ENCODE measurements at places on chromosomes 7 and 10.

DNA sequence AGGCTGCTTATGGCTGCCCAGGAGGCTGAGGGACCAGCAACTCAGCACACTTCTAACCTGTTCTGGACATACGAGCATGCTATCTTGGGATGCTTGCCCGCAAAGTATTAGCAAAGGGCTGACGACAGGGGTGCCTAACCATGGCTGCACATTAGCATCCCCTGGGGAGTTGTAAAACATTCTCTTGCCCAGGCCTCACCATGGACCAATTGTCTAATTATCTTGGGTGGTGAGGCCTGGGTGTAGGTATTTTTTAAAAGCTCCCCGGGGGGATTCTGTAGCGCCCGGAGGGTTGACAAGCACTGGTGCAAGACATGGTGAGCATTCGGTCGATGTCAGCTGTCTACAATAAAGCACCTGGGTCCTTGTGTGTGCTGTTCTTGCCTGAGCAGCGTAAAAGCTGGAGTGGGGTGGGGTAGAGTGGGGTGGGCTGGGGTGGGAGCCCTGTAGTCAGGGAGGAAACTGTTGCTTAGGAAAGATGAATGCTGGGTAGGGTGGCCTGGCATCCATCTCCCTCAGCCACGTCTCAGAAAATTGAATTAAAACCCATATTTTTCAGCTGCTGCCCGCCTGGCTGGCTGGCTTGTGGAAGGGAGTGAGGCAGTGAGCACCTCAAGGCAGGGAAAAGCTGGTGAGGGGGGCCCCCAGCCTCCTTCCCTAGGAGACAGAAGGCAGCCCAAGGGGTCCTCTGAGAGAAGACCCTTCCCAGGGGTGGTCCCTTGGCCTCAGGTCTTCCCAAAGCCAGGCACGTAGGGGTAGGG is 2.9 kb upstream of the ADCYAP1R1 start:
- ATAC-seq, result peak; percentile 38

- no peak for ATAC-seq
These were observed 124.0 kb upstream of the PRSS58 start for GRCh38 chr7:142381727-142382390.

GRCh38 chr10:60209874-60210570 is 179.7 kb downstream of the ANK3 start:
- no peak for ATAC-seq

DNA sequence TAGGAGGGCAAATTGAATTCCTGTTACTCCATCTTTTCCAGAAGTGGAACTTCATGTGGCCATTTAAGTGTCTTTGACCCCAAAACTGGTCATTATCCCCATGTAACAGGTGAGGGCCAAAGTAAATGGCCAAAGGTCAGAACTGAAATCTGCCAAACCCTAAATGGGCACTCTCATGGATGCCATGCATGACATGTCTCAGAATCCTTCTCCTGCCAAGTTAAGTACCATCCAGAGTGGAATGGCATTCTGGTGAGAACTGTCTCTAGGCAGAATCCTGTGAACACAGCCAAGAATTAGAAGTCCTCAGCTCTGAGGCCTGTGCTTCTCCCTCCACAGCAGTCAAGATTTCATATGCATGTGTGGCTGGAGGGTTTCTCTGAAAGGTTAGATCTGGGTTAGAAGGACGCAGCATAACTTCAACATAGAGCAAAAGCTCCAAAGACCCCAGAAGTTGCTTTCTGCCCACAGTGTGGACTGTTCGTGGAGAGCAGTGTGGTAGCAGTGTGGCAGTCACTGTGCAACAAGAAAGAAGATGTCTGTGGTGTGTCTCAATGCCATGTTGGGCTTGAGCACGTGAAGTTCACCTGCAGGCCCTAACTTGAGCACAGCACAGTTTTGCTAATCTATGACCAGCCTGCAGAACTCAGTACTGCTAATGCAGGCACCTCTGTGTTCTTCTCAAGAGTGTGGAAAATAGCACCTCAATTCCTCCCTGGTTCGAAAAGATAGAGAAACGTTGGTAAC is 121.3 kb downstream of the ADCY1 start:
- no peak for ATAC-seq

Data from motor neuron (in vitro differentiated cells).